A549 treated with DMSO at 1 μM for 4 hours (cell line): ENCODE measurements at places on chromosomes 3 and 15. TPM values are rescaled to one million over a fixed set of nuclear protein-coding genes. Genes with fewer than 3 reads are reported as not detected.

Gene TMEM158
- 15.8 to 30.6 TPM (median 22.0 TPM) in 5 replicates for total RNA-seq

Gene TF
- 0.68 to 1.4 TPM (median 0.83 TPM) in 5 replicates for total RNA-seq

Gene ALPK3
- total RNA-seq: 0.09 to 0.28 TPM (median 0.11 TPM) in 5 replicates

Gene GPR149
- total RNA-seq: not detected in 5 replicates

Gene CCR9
- total RNA-seq: not detected in 5 replicates

Gene RIOX2
- total RNA-seq: 26.6 to 34.9 TPM (median 32.3 TPM) in 5 replicates

Gene WDR72
- total RNA-seq: 6.0 to 8.0 TPM (median 7.6 TPM) in 5 replicates

Gene MST1R
- 7.2 to 8.6 TPM (median 8.2 TPM) in 5 replicates for total RNA-seq

Gene CYP1A1
- 1.3 to 3.1 TPM (median 1.8 TPM) in 5 replicates for total RNA-seq

Gene RHCG
- total RNA-seq: 33.6 to 42.7 TPM (median 35.6 TPM) in 5 replicates

Gene TRPC1
- total RNA-seq: 6.1 to 11.4 TPM (median 8.2 TPM) in 5 replicates

Gene NR1I2
- total RNA-seq: not detected in 5 replicates

Gene IFRD2
- 75.3 to 98.9 TPM (median 94.1 TPM) in 5 replicates for total RNA-seq

Gene UTS2B
- total RNA-seq: 0.10 to 0.14 TPM in 2 of 5 replicates, not detected in the others

Gene KCNAB1
- not detected in 5 replicates for total RNA-seq

Gene FAN1
- total RNA-seq: 9.8 to 14.5 TPM (median 13.2 TPM) in 5 replicates
